GM12865 (cell line): ENCODE measurements at places on chromosomes 7 and 10.
A peak's percentile ranks its signal among the peaks of the same experiment; 100 is the strongest.

GRCh38 chr10:102227050-102227449, 951 bp downstream of the ELOVL3 start:
- no peak for DNase-seq

DNA sequence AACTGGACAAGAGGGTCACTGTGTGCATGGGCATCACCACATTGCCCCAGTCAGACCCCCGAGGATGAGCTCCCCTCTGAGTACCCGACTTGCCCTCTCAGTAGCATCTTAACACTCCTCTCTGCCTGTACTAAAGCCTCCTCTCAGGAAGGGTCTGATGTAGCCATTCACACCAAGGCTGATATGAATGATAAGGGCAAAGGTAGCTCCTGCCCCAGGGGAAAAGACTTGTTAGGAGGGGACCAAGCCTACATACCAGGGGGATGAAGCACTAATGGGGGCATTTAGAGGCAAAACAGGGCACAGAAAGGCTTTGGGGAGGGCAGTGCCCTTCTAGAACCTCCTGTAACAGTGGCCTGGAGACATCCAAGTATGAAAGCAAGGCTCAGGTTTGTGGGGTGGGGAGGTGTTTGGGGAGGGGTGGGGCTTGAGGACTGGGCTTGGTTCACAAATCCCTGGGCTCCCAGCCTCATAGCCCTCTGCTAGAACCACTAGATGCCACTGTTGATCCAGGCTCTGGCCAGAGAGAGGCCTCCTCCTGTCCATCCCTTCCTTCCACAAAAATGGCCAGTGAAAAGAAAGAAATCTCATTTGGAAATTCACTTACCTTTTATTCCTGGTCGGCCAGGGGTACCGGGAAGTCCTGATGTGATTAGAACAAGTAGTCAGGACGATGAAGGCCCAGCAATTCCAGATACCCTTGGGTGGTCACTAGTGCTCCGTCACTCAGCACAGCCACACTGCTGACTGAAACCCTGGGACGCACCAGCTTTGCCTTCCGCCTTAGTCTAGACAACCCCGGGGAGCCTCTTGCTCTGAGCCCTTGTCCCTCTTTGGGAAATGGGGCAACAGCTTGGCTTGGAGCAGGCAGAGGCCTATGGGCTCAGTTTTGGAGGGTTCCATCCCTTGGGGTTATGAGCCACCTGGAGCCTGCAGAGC, 40.3 kb downstream of the COL17A1 start:
- peak; percentile 35 for DNase-seq

DNA sequence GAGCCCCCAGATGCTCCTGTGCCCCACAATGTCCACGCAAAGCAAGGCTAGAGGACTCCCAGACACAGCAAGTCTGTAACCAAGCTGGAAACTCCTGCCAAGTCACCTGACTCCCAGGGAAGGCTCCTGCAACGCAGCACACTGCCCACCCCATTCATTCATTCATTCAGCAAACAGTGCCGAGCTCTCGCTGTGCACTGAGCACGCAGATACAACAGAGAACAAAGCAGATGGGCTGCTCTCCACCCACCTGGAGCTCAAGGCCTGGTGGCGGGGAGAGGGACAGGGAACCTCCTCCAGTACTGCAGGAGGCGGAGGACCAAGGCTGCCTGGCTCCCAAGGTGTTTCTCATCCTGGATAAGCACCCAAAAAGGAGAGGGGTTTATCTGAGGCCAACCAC, 8.6 kb downstream of the KCNH2 start:
- no peak for DNase-seq

- DNase-seq, result no peak
These were observed 229.7 kb downstream of the CACNB2 start for GRCh38 chr10:18369859-18370473.

DNA sequence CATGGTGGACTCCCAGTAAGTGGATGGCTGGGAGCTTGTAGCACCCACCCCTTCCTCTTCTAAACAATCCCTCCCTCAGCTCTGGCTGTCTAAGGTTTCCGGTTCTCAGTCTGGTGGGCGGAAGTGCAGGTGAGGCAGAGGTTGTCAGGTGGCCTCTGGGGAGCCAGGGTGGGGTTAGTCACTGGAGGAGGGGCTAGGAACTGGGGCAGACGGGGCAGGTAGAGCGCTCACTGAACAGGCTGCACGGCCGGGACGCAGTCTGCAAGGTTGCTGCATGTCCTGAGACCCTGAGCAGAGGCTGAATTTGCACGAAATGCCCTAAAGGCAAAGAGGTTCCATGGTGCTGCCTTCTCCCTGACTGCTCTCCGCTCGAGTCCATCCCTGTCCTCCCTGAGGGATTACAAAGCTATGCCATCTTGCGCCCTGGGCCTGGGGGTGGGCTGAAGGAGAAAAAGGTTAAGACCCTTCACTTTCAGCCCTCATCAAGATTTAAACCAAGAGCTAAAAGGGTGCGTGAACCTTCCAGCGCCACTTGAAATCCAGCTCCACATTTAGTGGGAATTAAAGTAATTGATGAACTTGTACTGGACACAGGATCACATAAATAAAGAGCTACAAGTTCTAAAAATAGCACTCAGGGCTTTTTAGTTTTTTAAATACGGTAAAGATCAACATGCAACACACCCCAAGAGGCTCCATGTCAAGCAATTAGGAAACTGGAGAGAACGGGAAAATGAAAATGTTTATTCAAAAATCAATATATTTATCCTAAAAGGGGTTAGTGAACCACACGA, 62.3 kb upstream of the CTBP2 start:
- DNase-seq, result no peak

GRCh38 chr10:118850418-118851061, 95.8 kb upstream of the CACUL1 start:
- DNase-seq, result peak; percentile 76

DNA sequence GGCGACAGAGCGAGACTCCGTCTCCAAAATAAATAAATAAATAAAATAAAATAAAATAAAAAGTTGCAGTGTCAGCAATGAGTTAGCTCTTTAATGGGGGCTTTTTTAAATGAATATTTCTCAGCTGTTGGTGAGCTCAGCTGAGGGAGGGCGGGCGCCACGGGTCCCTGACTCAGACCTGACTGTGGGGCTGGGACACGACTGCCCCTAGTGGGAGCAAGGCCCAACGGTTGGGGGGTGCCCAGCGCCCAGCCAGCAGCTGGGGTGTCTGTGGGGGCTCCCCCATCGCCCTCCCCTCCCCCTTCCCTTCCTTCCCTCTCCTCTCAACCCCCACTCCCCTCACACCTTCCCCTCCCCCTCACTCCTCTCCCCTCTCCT, 46.6 kb downstream of the PWWP2B start:
- DNase-seq, result no peak

- DNase-seq, result no peak
These were observed 77.6 kb upstream of the PPP1R3A start for GRCh38 chr7:113996405-113996804.

GRCh38 chr10:72260976-72261783, 12.5 kb upstream of the DDIT4 start:
- peak; percentile 93 for DNase-seq

- no peak for DNase-seq
These were observed 145.1 kb downstream of the KCNMA1 start for GRCh38 chr10:77492368-77492994.

DNA sequence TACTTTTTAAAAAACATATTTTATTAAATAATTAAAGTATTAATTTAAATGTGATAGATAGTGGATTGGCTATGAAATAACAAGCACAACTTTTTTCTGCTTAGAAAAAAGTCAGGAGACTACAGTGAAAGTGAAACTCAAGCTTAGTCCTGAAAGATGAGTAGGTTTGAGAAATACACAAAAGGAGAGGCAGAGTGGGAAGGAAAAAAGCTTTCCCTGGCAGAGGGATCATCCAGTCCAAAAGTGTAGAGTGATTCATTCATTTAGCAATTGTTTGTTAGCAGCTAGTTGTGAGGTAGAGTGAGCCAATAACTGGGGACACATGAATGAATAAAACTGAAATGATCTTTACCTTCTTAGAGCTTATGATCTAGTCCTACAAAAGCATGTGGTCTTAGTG, 93.5 kb downstream of the FOXP2 start:
- DNase-seq, result no peak

GRCh38 chr7:134723892-134724291, 55.5 kb upstream of the CALD1 start:
- DNase-seq, result no peak

DNA sequence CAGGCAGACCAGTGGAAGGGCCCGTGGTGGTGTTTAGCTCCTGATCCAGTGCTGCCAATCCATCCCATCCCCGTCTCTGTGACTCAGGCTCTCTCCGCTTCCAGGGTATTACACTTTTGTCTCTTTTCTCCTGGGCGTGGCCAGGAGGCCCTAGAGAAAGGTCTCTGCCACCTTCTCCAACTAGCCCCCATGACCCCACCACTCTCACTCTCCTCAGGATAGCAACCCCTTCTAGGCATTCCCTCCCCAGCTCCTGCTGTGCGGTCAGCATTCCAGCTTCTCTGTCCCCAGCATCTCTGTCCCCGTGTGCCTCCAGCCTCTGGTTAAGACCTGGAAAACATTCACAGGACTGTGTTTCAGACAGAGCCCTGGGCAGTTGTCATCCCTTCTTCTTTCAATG, 36.2 kb upstream of the R3HCC1L start:
- no peak for DNase-seq

DNA sequence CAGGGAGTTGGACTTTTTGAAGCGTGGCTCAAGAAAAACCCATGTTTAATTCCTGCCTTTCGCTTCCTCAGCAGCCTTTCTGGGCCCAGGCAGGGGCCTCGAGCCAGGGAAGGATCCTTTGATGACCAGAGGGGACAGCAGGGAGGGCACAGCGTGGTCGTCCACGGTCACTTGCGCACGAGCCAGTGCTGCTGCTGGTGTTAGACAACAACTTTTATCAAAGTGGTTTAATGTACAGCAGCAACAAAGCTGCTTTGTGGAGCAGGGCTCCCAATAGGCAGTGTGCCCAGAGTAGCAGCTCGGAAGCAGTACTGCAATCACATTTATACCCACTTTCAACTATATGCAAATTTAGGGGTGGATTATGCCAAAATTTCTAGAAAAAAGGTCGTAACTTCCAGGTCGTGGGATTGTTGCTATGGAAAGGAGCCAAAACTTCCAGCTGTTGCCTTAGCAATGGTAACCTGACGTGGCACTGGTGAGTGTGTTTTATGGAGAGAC, 6.1 kb downstream of the GIMAP1 start:
- DNase-seq, result no peak

DNA sequence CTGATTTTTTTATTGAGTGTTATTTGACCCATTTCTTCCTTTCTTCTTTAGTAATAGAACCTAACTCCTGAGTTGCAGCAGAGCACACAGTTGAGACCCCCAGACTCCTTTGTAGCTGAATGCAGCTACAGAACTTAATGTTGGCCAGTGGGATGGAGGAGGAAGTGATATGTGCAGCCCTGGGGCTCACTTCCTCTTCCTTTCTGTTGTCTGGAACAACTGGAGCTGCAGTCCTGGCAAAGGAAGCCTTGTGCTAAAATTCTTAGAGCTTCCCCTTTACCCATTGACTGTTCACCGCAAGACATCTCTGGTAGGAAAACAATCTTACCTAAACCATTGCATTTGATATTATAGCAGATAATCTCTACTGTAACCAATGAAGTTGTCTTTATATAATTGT, 86.6 kb downstream of the ITGB8 start:
- no peak for DNase-seq

GRCh38 chr7:108973075-108973474, 403.4 kb downstream of the DNAJB9 start:
- DNase-seq, result no peak

DNA sequence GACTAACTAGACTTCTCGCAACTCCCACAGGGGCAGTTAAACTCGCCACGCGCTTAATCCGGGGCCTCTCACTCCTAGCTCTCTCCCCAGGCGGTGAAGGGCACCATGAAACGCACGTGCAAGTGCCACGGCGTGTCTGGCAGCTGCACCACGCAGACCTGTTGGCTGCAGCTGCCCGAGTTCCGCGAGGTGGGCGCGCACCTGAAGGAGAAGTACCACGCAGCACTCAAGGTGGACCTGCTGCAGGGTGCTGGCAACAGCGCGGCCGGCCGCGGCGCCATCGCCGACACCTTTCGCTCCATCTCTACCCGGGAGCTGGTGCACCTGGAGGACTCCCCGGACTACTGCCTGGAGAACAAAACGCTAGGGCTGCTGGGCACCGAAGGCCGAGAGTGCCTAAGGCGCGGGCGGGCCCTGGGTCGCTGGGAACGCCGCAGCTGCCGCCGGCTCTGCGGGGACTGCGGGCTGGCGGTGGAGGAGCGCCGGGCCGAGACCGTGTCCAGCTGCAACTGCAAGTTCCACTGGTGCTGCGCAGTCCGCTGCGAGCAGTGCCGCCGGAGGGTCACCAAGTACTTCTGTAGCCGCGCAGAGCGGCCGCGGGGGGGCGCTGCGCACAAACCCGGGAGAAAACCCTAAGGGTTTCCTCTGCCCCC, 19.5 kb downstream of the WNT8B start:
- DNase-seq, result peak; percentile 76

GRCh38 chr10:13712837-13713581, 126.2 kb downstream of the PRPF18 start:
- peak; percentile 89 for DNase-seq

DNA sequence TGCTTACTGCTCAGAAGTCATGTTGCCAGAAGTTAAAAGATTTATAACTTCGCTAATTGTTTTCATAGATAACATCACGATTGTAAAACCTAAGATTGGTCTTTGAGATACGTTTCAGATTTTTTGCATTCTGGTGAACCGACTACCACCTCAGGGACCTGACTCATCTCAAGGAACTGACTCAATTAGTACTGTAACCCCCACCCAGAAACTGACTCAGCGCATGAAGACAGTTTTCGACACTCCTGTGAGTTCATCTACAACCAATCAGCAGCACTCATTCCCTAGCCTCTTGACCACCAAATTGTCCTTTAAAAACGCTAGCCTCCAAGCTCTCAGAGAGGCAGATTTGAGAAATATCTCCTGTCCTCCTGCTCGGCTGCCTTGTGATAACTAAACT, 72.3 kb downstream of the ELMO1 start:
- no peak for DNase-seq

- DNase-seq, result peak; percentile 20
These were observed 9.9 kb downstream of the POR start for GRCh38 chr7:75924889-75925288.

GRCh38 chr10:4606856-4607636, 219.0 kb upstream of the AKR1E2 start:
- no peak for DNase-seq

DNA sequence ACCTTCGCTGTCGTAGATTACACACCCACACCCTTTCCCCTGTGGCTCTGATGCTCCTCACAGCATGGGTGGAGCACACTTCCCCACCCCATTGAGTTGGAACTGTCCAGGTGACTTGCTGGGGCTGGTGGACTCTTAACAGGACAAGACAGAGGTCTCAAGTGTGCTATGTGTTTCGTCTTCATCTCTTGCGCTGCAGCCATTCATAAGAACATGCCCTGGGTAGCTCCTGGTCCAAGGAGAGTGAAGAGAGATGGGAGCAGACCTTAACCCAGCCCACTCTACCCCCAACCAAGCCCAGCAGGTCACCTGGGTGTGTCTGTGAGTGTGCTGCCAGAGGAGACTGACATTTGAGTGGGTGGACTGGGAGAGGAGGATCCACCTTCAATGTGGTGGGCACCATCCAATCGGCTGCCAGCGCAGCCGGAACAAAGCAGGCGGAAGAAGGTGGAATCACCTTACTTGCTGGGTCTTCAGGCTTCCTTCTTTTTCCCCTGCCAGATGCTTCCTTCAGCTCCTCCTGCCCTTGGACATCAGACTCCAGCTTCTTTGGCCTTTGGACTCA, 112.4 kb downstream of the HTR5A start:
- no peak for DNase-seq
